ENCODE measurements at places on chromosomes 5 and 9.

DNA sequence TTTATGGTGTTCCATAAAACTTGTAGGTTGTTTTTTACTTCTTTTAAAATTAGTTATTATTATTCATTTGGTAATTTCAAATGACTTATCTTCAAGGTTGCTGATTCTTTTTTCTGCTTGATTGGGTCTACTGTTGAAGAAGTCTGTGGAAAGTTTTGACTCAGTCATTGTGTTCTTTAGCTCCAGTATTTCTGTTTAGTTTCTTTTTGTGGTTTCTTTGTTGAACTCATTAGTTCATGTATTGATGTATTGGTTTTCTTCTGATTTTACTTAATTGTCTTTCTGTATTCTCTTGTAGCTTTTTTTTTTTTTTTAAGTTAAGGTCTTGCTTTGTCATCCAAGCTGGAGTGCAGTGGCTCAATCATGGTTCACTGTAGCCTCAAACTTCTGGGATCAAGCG lies 345.4 kb upstream of the MEF2C start:
- DNase-seq: no peak

DNA sequence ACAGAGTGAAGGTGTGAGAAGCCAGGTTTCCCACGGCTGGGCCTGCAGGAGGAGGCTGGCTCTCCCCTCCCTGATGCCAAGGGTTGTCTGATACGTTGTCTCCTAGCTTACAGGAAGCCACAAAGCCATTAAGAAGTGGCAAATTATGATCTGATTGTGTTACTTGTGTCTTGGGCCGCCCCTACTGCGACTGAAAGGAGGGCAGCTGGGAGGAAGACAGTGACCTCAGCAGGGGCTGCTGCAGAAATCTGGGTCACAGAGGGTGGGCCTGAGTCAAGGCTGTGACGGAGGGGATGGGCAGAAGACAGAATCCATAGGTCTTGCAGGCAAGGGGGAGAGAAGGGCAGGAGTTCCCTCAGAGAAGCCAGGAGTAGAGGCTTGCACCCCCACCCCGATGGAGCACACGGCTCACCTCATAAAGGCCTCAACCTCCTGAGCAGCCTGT lies 145.0 kb downstream of the FSTL4 start:
- DNase-seq: peak; percentile 59

- no peak for DNase-seq
Observed at GRCh38 chr9:135567311-135567710, 5.8 kb downstream of the PAEP start.

DNA sequence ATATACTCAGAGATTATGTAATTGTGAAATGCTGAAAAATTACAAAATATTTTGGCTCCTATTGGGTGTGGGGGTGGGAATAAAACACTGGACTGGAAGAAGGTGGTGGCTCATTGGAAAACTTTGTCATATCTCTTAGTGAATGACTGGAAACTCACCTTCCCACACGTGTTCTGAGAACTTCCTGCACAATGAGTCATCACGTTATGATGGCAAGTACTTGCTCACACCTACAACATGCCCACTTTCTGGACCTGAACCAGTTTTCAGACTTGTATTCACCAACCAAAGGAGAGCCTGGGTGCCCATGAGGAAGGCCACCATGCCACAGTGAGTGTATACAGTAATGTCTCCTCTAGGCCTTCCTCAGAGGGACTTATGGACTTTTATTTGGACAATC lies 294.8 kb downstream of the ASTN2 start:
- no peak for DNase-seq

DNA sequence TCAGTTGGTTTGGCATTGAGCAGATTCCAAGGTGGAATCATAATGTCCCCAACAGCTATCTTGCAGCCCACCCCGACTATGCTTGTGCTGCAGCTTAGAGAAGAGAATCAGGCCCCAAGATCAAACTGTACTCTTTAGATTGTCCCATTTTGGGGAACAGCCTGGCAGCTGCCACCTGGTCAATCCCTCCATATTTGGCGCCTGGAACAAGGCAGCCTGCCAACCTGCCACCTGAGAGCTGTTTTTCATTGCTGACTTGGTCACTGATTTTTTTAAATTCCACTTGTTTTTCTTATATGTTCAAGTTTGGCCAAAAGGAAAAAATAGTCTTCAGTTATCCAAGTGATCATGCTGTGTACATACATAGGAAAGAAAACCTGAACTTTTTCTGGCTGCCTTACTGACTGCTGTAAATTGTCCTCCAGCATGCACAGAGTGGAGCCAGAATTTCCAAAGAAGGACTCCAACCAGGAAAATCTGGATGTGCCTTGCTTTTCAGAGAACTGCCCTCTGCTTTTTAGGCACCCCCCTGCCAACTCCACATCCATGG lies 504.2 kb downstream of the ENC1 start:
- DNase-seq: no peak

DNA sequence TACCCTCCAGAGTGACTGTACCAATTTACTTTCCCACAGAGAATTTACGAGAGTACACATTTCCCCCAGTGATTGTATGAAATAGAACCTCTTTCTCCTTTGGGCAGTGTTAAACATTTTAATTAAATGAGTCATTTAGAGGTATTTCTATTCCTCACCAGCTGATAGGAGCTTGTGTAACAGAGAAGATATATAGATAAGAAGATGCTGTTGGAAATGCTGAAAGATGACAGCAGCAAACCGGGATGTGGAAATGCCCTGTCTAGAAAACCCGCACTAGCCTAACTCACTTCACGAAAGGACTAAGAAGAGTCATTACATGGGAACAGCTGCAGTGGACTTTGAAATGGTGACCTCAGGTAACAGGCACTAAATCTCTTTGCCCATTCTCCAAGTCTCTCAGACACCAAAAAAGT lies 68.3 kb downstream of the LPAR1 start:
- no peak for DNase-seq

DNA sequence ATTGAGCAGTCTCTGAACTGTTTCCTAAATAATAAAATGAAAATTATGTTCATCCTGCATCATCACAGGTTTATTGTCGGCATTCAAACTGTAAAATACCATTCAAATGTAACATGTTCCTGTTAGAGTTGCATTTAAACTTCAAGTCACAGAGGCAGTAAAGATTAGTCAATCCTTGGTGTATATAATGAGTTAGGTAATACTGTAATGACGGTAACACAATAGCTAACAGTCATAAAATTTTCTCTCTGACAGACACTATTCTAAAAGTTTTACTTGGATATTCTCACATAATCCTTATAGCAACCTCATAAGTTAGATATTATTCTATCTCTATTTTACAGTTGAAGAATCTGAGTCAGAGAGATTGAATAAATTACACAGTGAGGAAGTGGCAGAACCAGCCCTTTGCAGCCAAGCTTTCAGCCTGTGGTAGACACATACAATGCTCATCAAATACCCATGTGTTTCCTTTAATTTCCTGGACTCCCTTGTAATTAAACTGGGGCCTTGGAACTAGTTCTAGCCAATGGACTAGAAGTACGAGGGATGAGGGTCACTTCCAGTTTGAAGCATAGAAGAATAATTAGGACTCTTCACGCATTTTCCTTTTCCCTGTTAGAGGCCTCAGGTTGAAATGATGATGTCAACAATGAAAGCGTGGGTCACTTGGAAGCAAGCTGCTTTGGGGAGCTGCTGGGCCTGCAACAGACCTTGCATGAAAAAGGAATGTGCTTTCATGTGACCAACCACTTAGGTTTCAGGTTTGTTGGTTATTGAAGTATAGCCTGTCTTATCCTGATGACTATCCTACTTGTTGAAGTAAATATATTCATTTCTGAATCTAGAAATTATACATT lies 12.3 kb upstream of the CAST start:
- no peak for DNase-seq

- DNase-seq: peak; percentile 53
Observed at GRCh38 chr9:78746010-78746409, 449.1 kb downstream of the PSAT1 start.

DNA sequence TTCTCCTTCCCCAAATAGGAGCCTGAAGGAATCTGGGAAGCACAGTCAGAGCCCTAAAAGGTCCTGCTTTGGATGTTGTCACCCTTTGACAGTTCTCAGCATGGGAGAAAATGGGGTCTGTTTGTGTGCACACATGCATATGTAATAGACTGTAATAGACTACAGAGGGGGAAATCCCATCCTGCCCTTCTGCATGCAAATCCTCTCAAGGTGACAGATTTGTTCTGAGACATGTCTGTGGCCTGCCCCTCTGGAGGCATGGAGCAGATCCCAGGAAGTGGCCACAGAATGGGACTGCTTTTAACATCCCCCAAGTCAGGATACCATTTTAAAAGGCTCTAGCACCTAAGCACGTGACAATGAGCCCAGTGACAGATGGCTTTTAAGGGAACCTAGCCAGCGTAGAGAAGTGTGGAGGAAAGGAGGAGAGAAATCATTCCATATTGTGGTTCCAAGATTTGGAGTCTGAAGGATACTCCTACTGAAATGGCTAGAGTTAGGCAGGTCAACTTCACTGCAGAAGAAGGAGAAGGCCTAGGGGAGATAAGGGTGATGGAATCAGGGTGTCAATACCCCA lies 483.5 kb downstream of the SPOCK1 start:
- DNase-seq: no peak

DNA sequence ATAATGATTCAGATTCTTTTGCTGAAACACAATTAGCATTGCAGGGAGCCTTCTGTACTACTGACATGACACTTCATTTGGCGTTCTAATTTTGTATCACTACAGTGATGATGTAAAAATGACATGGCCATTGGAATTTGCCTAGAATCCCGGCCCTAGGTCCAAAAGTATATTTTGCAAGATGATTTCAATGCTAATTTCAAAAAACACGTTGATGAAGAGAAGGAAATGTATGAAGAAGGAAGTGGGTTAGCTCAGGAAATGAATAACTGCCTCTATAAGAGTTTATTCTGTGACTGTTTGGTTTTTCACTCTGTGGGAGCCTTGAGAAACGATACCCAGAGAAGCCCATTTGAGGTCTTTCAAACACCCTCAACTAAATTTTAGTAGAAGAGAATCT lies 59.3 kb downstream of the OSTF1 start:
- no peak for DNase-seq

DNA sequence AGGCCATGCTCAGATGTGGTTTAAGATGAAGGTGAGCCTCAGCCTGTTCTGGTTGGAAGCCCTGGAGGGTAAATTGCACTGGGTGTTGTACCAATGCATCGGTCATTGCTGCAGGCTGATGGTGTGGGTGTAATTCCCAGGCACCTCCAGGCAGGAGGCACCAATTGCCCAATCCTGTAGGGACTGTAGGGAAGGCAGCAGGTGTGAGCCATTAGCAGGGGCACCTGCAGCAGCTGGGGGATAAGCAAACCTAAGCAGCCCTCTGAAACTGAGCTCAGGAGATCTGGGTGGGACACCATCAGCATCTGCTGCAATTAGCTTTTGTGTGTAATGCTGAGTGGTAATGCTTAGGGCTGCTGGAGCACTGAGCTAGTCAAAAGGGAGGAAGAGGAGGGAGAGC lies 190.1 kb upstream of the TBC1D2 start:
- no peak for DNase-seq

- peak; percentile 60 for DNase-seq
Observed at GRCh38 chr9:137302118-137302448, at the start of gene NRARP. TSS of gene NRARP (minus strand) at chr9:137302271. CDS start at chr9:137301928, 343 bp downstream.

GRCh38 chr5:80712919-80713318 lies 58.1 kb upstream of the DHFR start:
- no peak for DNase-seq

DNA sequence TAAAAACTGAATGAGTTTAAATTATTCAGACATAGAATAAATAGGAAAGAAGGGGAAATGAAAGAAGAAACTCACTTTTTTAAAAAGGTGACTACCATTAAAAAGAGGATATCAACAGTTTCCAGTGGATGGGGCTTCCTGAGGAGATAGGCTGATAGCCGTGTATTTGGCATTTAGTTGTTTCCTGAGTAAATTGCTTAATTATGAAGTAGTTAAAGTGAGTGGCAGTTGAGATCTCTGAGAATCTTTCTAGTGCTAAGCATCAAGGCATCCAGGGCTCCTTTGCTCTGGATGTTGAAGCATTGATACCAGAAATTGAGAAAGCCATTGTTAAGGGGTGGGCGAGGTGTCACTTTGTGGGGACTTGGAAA lies 2.7 kb downstream of the TNFAIP8 start:
- no peak for DNase-seq

DNA sequence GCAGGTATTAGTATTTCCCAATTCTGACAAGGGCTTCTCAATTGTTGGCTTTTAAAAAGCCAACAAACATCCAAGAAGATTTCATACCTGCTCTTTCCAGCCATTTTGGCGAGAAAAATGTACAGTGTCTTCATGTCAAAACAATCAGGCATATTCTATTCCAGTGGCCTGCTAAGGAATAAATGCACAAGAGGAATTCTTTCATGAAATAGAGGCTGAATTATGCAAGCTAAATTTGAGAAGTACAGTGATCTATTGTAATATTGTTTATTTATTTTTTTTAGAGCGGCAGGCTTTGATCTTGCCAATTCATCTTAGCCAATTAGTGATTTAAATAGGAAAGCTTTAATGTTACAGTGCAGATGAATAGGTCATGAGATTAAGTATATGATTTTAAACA lies 49.3 kb downstream of the NLN start:
- no peak for DNase-seq

- DNase-seq: no peak
Observed at GRCh38 chr5:96022971-96023370, 61.3 kb upstream of the ELL2 start.

DNA sequence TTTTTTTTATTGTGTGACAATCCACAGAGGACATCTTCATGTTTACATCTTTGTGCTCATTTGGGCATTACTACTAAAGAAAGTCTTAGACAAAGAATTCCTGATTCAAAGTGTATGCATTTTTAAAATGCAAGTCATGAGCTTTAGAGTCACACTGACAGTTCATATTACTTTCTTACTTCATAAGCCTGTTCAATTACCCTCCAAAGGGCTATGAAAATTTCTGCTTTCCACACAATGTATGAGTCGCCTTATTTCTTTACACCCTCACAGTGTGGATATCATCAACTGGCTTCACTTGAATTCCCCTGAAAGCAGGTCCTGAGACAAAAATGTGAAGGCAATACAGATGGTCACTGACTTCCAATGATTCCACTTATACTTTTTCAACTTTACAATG lies 280.4 kb upstream of the PTGER4 start:
- DNase-seq: no peak

DNA sequence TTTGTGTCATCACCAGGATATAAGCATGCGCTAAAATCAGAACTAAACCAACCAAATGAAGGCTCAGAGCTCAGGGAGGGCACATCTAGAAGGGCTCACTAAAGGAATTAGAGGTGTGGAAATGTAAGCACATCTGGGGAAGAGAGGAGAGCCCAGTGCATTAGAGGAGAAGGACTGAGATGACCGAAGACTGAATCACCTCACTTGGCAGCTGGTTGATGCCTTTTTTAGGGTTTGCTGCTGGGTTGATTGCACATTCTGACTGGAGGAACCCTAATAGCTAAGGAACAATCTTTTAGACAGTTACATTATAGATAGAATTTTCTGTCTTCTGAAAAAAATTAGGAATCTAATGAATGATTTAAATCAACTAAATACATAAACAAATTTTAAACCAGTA lies 8.2 kb upstream of the IFNA21 start:
- DNase-seq: no peak

DNA sequence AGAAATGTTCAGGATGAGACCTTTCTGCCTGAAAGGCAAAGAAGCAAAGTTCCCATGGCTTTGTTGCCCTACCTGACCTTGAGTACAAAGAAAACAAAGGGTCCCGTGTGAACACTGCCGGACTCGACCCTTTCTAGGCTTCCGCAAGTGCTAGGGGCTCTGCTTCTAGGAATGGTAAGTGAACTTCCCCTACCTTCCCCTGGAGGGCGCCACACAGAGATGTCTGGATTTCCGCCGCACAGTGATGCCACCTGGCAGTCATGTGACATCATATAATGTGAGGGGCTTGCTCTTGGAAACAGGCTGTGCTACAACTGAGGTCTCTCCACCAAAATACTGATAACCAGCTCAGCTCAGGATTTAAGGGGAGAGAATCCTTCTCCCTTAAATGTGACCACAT lies 56.6 kb downstream of the HSD17B3 start:
- DNase-seq: no peak

GRCh38 chr5:41510176-41510831 lies at the start of gene PLCXD3:
TSS of gene PLCXD3 (minus strand) at chr5:41510601. CDS start at chr5:41510526, 75 bp downstream.
- peak; percentile 63 for DNase-seq
